ENCODE measurements at places on chromosomes 3 and 15.

DNA sequence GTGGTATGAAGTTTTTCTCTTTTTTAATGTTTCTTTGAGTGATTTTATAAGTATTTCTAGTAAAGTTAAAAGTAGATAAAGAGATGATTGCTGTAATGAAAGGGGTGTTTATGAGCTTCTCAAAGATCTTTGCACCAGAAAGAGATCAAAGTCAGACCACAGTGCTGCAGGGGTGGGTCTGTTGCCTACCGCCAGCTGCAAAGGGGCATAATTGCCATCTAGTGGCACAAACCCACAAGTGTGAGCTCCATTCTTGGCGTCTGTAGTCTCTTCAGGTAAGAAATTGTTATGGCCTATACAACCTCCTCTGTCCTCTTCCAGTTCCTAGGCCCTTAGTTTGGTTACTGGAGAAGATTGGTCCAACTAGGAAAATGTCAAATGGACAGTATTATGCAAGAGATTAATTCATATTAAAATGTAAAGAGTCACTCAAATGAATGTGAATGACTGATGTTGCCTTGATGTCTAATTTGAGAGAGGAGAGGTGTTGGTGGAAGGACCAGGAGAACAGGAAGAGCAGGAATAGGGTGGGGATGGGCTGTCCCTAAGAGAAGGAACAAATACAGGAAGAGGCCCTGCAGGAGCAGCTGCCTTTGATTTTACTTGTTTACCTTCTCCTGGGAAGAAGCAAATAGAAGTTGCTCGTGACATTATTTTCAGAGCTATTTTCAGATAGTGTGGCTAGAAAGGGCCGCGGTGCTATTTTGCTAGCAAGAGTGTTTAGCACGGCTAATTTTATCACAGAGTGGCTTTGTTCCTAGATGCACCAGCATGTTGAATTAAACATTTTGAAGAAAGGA lies 53.0 kb upstream of the GSK3B start:
- DNase-seq, result no peak

GRCh38 chr3:44016818-44017217 lies 224.9 kb upstream of the TOPAZ1 start:
- DNase-seq, result no peak

GRCh38 chr3:142633073-142633472 lies 36.9 kb downstream of the PLS1 start:
- no peak for DNase-seq

- DNase-seq, result no peak
These were observed 9.2 kb downstream of the RAB8B start for GRCh38 chr15:63198371-63199250.

DNA sequence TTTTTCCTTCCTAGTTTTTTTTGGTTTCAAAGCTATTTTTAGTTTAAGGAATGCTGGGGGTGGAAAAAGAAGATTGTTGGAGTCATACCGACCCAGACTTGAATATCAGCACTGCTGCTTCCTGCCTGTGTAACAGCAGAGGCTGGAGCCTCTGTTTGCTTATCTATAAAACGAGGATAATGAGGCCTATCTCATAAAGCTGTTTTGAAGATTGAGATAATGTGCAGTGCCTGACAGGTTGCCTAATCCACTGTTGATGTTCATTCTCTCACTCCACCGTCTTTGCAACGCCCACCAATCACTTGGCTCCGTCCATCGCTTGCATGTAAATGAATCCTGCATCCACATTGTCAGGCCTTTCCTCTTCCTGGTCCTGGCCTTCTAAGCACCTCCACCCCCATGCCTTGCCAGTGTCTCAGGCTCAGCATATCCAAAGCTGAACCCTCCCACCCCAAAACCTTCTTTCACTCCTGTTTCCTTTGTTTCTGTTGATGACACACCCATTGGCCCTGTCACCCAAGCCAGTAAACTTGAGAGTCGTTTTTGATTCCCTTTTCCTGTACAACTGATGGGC lies 94.9 kb downstream of the MEX3B start:
- DNase-seq, result no peak

Measured in posterior cingulate gyrus (tissue), 11 donors.